ENCODE measurements at places on chromosomes 11 and 22. TPM values are rescaled to one million over a fixed set of nuclear protein-coding genes. Genes with fewer than 3 reads are reported as not detected.

DNA sequence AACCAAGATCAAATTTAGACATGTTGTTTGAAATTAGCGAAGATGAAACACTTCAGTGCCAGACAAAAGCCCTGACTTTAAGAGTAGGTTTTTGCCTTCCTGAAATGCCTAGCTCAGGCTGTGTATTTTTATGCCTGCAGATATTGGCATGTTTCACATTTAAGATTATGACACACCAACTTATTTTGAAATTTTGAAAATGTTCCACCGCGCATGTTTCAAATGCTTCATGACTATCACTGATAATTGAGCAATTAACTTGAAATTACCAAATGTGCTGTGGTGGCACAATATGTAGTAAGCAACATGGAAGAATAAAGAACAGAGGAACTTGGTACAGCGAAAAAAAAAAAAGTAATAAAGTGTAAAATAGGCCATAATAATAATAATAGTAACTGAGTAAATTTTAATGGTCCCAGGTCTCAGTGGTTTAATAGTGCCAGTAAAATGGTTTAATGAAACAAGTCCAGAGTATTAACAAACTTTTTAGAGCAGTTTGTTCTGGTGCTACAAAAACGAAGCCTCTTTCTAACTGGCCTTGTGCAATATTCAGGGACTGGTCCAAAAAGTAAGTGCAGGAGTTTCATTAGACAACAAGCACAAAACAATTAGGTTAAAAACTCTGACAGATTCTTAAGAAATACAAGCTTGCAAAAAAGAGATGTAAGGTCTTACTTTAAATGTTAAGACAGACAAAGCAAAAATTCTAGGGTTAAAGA is 112.5 kb upstream of the SOX6 start:
- no peak for DNase-seq

DNA sequence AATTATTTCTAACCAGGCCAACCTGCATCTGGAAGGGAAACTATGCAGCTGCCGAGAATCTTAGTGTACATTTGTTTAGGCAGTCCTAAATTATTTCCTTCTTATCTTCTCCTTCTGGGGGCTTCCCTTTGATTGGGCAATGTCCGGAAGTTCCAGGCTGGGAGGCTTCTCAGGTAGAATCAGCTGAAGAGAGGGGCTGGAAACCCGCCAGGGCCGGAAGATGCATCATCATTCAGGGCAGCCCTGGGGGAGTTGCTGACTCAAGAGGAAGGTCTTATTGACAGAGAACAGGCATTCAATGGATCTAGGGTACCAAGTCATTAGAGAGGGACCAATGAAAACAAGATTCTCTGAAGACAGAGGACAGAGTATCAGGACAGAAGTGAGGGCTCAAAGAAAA is 150.7 kb downstream of the BLID start:
- peak; percentile 27 for DNase-seq

DNA sequence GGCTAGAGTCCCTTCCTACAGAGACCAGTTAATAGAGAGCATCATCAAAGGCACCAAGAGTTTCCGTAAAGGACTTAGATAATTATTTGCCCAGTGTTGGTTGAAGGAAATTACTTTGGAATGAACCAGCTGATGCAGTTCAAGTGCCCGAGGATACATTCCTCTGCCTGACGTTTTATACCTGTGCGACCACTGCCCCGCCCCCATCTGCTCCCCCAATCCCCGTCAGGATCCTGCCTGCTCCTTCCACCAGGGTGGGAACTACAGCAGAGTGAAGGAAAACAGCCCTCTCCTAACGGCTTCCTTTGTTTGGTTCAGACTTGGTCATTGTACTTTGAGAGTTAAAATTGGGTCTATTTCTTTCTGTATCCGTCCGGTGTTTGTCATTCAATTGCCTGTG is 761.5 kb downstream of the NTM start:
- no peak for DNase-seq

DNA sequence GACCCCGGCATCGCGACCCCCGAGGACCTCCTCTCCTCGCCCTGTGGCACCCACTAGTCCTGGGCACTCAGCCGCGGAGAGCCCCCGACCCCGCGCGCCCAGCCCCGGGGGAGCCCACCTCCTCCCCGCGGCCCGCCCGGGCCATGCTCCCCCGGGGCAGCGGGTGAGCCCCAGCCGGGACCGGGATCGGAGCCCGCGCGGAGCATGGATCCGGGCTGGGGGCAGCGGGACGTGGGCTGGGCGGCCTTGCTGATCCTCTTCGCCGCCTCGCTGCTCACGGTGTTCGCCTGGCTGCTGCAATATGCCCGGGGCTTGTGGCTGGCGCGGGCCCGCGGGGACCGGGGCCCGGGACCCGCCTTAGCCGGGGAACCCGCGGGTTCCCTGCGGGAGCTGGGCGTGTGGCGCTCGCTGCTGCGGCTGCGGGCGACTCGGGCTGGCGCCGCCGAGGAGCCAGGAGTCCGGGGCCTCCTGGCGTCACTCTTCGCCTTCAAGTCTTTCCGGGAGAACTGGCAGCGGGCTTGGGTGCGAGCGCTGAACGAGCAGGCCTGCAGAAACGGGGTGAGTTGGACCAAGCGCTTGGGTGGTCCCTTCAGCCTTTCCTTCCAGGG is 498 bp downstream of the C2CD2L start:
- DNase-seq = no peak

DNA sequence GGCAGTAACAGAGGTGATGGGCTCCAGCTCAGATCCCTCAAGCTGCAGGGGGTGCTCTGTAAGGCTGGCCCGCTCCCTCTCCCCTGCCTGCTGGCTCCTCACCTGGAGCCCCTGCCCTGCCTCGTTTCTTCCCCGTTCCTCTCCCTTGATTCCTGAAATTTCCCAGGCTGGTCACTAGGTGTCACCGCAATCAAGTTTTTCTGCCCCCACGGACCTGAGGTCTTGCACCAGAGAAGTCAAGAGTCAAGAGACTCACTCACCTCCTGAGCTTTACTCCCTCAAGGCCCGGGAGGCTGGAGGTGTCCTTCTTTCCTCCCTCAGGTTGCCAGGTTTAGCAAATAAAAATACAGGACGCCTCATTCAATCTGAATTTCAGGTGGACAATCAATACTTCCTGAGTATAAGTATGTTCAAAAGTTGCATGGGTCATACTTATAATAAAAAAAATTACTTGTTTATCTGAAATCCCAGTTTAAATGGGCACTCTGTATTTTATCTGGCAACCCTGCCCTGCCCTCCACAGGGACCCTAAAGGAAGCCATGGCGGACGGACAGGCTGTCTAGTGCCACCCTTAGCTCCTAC is 69.2 kb downstream of the SCUBE1 start:
- DNase-seq = no peak

DNA sequence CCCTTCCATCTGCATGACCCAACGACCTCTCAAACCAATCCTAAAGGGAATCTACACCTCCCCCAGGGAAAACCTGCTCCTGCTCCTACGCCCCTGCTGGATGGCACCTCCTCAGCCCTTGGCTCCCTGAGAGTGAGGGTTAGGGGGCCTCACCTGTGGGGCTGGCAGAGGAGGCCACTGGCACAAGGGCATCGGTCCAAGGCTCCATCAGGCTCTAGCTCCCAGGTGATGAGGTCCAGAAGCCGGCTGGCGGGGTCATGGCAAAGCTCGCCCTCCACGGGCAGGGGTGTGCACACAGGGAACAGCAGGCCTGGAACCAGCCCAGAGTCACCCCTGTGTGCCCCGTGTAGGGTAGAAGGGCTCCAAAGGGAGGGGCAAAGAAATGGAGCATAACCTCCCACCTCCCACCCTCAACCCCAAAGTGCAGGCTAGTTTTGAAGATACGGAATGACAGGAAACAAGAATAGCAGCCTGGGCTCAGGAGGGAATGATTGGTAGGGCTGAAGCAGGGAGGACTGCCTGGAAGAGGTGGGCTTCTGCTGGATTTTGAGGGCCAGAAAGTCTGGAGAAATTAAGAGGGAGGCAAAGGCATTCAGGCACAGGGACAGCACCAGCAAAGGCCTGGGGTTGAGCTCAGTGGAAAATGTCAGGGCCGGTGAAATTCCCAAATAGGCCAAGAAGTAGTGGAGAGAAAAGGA is 42.6 kb downstream of the DKK3 start:
- no peak for DNase-seq

Gene RAB3IL1
- 20.6 TPM for total RNA-seq

DNA sequence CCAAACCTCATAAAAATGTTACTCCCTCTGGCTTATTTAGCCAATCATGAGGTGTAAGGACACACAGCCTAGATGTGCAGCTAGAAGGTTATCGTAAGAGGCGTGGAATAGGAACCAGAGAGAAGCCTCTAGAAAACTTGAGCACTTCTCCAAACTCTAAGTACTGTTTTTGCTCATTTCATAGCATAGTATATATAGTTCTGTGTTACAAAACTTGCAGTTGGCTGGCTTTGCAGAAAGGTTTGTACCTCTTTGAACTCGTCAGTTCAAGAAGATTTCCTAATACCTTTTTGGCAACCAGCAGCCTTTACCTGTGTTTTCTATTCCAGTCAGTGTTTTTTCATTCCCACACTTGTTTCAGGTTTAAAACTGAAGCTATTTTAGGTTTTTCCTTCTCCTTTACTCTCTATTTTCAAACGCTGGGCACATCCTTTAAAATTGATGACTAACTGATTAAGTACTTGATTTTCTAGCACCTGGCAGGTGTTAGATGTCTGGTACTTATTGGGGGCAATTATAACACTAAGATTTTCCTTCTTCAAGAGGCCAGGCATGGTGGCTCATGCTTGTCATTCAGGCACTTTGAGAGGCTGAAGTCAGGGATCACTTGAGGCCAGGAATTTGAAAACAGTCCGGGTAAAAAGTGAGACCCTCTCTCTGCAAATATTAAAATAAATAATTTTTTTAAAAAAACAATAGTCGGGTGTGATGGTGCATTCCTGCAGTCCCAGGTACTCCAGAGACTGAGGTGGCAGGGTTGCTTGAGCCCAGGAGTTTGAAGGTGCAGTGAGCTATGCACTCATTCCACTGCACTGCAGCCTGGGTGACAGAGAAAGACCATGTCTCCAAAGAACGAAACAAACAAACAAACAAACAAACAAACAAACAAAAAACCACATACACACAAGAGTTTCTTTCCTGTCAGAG is 125.2 kb downstream of the LRRC4C start:
- no peak for DNase-seq

- no peak for DNase-seq
Measured at GRCh38 chr22:35912658-35913057, 116.0 kb downstream of the RBFOX2 start.

DNA sequence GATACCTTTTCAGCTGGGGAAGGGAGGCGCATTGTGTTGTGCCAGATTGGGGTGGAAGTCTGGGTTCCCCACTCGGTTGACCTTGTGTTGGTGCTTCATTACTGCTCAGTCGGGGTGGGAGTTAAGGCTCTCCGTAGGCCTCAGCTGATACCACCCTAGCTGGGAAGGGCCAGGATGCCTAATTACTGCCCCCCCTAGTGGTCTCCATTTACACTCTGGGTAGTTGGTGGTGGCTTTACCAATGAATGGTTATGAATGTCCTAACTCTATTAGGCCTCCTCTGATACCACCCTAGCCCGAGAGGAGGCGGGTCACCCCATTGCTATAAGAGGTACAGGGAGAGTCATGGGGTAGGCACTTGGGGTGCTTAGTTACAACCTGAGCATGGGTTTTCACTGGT is 27.5 kb upstream of the HIKESHI start:
- DNase-seq = no peak

- no peak for DNase-seq
Measured at GRCh38 chr11:73510877-73511276, 87.0 kb downstream of the FAM168A start.

Gene MRPL17
- 27.5 TPM for total RNA-seq

DNA sequence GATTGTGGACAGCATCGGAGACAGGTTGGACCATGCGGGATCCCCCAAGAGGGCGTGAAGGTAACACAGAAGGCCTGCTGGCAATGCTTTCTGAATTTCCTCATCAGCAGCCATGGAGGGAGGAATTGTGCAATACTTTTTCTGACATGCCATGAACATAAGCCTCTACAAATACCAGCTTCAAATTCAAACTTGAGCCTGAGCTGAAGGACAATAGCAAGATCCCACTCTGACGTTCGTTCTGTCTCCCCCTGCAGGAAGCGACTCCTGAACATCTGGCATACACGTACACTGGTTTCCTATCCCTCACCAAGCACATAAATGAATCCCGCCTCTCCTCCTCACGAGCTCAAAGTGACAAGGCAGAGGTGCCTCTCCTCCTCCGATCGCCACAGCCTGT is 312.2 kb downstream of the BRD1 start:
- DNase-seq = no peak

DNA sequence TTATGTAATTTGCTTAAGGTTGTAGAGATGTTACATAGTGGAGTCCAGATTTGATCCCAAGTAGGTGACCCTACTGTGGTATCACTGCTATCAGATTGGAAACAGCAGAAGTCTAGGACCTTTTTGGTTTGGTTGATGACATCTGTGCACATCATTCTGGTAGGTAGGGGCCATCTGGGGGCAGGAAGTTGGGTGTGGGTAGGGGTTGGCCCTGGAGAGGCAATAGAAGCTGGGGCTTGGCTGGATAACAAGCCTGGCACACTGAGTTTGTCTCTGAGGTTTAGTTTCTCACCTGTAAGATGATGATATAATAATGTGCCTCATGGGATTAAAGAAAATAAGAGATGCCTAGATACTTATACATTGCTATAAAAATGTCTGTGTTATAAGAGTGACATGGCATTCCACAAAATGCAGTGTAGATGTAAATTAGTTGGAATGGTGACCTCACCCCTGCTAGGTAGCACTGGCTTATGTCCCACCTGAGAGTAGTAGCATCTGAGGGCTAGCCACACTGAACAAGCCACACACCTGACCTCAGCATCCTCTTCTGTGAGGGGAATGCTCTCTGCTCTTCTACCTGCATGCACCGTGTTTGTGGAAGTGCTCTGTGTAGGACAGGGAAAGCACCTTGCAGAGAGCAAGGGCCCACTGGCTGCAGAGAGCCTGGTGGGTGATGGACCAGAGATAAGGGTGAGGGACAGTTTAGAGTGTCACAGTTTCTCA is 36.9 kb downstream of the PTPRJ start:
- DNase-seq = no peak

- DNase-seq = no peak
Measured at GRCh38 chr11:48093795-48094642, 113.7 kb downstream of the PTPRJ start.

DNA sequence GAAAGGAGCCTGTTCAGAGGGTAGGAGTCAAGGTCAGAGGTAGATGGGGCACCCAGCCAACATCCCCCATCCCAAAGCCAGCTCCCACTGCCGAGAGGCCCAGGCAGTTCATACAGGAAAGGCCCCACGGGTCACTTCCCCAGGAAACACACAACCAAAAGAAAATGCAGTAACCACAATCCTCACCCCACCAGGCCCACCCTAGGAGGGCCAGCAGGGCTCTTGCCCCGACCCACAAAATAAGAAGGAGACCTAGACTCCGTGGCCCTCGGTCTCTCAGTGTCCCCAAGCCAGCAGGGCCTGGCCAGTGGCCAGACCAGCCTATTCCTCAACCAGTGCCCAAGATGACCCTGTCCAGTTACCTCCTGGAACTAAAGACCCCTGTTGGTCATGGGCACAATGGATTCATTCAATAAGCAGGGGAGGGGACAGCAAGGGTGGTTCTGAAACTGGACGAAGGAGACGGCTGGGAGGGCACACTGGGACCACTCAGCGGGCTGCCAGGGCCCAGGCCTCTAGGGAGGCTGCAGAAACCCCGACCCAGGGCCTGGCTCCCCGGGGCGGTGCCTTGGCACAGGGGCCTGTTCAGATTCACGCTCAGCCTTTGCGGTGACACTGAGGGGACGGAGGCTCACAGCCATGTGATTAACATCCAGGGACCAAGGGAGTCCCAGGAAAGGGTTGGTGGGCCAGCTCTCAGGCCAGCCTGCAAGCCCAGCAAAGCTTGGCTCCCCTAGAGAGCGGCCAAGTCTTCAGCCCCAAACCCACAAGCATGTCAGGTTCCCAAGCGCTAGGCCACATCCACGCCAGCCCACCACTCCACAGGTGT is 5.5 kb downstream of the RAB3IL1 start:
- peak; percentile 18 for DNase-seq

GRCh38 chr11:93542811-93543229 is 371 bp downstream of the SMCO4 start:
- no peak for DNase-seq

Gene GLYAT
- total RNA-seq = 1.2 TPM

All from omental fat pad (tissue), 4 donors.